ENCODE measurements at places on chromosomes 5 and 9.

DNA sequence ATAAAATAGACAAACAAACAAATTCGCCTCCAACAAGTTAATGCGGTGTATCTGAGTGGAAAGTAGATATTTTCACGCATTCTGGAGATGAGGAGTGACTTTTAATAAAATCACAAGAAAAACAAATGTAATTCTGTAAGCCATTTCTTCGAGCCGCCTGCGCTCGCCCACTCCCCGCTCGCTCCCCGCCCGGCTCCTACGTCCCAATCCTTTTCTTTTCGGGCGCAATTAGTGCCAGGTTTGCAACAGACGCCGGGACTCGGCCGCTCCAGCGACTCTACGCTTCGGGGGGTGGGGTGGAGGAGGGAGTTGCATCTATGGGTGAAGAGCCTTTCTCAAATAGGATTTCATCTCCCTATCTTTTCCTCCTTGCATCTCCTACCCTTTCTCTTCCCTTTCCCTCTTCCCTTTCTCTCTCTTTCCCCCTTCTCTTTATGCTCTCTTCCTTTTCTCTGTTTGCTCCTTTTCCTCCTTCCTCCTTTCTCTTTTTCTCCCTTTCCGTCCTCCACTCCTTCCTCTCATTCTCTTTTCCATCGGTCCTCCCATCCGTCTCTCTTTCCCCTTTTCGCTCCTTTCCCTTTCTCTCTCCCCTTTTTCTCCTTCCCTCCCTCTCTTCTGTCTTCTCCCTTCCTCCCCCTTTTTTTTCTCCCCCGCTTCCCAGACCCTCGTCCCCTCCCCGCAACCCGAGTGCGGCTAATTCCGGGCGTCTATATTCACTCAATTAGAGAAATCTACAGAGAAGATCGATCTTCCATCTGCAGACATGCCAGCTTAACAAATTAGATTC lies 6.1 kb upstream of the OTP start:
- peak; percentile 57 for DNase-seq

DNA sequence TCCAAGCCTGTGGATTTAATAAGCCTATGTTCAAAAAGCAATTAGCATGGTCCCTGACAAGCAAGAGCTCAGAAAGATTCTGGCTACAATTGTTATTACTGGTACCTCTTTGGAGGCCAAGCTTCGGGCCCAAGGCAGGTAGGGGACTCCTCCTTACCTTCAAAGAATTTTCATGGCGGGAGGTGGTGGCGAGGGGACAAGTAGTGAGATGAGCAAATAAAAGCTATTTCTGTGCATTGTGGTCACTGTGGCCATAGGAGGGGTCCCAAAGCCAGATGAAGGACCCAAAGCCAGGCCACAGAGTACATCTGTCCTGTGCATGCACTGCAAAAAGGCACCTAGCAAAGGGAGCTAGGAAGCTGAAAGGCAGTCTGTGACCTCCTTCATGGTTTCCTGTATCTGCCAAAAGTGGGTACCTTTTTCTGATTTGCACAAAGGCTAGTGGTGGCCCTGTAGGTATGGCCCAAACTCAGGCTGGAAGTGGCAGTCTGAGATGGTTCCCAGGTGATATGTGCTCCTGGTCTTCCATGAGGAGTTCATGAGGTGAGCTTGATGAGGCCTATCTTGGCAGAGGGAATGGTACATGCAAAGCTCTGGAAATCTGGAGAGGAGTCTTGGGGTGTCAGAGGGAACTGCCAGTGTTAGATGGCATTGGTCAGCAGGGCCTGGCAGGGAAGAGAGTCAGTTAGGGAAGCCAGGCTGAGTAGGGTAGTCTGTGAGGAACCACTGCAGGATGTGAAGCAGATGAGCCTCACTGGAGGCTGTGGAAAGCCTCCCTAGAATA lies 3.3 kb upstream of the CXXC5 start:
- DNase-seq, result no peak

- DNase-seq, result peak; percentile 68
These were observed 1.6 kb downstream of the ANXA2R start for GRCh38 chr5:43038496-43038989.

GRCh38 chr5:31408814-31409213 lies 123.1 kb downstream of the DROSHA start:
- DNase-seq, result no peak

DNA sequence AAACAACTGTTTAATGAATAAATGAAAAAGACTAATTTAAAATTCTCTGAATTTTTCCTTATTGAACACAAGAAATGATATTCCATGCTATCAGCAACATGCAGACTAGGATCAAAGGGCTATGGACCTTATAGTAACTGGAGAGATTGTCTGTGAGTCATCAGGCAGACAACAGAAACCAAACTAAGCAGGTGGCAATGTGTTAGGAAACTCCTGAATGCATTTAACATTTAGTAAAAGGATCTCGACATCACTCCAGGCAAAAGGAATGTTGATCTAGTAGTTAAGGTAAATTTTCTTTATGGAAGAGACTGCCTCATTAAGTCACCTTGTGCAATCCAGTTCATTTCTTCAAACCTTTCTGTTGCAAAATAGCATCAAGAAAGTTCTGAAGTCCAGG lies 58.4 kb downstream of the ARL15 start:
- no peak for DNase-seq

DNA sequence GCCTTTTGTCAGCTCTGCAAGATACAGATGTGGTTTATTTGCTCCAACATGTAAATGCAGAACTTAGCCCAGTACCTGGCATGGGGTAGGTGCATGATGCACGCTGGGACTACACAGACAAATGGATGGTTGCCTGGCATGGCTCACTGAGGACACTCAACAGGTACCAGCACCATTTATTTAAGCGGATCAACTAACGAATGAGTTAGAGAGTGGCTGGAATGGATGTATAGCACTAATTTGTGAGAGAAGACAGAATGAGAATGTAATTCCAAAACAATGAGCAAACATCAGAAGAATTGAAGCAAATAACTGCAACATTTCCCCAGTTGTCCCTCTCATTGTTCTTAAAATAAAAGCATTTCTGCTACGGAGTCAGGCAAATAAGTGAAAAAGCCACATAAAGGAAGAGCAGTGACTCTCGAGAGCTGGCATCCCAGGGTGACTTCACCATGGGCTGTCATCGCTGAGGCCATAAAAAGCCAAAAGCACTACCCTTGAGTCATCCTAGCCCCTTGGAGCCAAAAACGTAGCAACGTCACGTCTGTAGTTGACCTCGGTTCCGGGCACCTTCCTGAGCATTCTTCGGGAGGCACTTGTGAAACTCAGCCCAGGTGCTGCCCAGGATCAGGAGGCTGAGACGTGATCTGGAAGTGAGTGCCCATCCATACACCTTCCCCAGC lies 290.3 kb downstream of the NSG2 start:
- DNase-seq, result no peak

- DNase-seq, result no peak
These were observed 49.8 kb upstream of the PALM2AKAP2 start for GRCh38 chr9:109730228-109730627.

DNA sequence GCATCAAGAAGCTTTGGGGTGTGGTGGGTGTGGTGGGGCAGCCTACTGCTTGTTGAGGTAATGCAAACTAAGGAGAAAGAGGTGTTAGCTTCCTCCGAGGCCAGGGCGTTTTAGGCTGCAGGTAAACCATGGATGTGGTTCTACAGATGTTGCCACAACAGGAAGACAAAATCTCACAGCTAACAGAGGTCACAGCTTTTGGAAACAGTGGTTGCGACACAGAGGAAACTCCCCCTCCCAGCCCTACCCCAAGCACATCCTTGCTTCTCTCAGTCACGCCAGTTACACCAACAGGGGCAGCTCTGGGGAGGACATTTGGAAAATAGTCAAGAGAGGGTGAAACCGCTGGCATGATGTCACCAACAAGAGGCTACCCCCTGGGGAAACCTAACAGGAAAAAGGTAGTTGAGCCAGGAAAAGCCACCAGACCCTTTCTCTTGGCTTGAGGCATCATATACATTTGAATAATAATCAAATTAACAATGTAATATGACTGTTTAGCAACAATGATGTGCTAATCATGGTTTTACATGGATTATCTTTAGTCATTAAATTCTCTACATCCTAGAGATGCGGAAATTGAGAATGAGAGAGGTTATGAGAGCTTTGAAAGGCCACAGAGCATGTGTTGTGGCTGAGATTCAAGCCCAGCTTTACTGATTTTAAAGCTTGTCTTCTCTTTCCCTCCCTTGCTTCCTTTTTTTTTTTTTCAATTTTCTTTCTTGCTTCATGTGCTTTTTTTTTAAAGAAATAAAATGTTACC lies 82.2 kb upstream of the IL12B start:
- DNase-seq, result peak; percentile 73

DNA sequence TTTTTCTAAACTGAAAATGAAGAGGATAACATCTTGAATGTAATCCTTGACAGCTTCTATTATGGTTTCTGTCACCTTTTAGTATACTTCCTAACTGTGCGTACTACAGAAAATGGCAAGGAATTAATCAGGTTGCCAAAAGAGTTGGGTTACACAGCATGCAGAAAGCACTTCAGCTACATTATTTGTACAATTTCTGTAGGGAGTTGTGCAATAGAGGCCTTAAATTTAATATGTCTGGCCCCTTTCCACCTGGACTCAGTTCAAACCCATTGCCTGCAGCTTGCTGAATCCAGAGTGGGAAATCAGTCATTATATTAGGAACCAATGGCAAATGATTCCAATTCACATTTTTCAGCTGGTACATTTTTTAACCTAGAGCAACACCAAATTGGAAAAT lies 549.7 kb downstream of the CSNK1G3 start:
- no peak for DNase-seq

GRCh38 chr9:8429768-8430167 lies 630.2 kb upstream of the DMAC1 start:
- DNase-seq, result no peak

- DNase-seq, result no peak
These were observed 40.5 kb downstream of the MVB12B start for GRCh38 chr9:126367139-126367538.

DNA sequence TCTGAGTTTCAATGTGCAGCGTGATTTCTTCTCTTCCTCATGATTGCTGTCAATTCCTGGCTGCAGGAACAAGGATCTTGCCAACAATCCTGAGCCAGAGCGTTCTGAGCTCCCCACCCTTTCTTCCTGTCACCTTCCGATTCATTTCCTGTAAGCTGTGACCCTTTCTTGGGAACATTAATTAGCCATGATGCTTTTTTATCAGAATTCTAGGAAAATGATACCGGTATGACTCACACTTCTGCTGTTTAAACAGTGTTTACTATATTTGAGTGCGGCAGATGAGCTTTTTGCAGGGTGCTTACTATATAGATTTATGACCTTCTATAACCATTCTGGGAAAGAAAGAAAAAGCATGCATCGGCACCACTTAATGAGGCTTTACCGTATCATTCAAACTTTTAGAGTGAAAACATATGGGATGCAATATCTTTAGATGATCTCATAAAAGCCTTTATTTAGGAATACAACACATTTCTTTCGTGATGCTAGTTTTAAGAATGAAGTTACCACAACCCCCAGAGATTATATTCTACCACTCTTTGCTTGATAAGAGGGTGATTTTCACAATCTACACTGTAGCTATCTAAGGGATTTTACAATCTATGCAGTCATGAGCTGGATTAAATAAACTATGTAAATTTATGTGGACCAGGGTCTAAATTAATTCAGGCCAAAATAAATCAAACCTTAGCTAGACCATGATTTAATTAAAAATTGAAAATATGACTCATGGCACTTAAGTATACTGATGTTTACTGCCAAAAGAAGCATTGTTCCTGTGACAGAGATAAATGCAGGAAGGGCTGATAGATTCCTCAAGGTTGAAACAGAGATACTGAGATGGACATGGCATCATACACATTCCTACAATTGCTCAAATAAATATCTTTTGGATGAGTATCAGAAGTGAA lies 38.0 kb upstream of the OSMR start:
- no peak for DNase-seq

- DNase-seq, result no peak
These were observed 2.2 kb upstream of the CEP120 start for GRCh38 chr5:123425431-123425830.

DNA sequence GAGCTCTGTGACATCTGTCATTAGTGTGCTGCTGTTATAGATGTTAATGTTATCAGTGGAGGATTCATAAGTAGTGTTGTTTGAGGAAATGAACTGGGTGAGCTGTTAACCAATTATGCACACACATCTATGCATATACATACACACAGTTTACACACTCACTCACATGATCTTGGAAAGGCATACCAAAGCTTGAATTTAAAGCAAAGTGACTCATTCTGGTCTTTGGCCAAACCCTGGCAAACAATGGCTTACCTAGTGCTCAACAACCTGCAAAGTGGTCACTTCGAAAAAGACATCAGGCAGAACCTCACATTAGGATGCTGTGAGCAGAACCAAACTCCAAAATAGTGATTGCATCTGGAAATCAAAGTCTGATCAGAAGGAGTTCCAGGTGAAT lies 1037.3 kb upstream of the CDH6 start:
- DNase-seq, result no peak

DNA sequence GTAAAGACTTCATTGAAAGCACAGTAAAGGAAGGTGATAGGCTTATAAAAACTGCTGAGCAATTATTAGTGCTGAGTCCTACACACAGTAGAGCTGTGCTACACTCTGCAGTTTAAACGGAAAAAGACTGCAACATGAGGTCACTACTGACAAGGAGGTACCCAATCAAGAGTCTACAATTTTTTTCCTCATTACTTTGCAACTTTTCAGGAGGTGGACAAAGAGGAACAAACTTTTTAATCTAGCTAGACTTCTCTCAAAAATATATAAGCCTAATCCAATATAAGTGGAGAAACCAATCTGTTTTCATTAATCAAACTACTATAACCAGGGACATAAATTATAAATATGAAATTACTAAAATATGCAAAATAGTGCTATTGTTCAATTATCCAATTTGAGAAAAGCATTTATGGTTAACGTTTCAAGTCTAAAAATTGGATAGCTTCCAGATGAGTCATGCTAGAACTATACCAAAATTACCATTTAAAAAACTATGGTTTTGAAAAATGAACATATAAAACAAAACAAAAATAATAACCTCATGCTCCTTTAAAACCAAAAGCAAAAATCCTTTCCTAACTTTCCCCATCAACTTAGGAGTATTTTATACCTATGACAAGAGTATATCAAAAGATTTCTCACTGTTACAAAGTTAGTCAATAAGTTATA lies 37.7 kb downstream of the FAM13B start:
- no peak for DNase-seq

GRCh38 chr5:93034621-93035590 lies 546.1 kb downstream of the NR2F1-AS1 start:
- DNase-seq, result no peak

GRCh38 chr9:14608540-14608939 lies 84.7 kb downstream of the ZDHHC21 start:
- DNase-seq, result no peak

DNA sequence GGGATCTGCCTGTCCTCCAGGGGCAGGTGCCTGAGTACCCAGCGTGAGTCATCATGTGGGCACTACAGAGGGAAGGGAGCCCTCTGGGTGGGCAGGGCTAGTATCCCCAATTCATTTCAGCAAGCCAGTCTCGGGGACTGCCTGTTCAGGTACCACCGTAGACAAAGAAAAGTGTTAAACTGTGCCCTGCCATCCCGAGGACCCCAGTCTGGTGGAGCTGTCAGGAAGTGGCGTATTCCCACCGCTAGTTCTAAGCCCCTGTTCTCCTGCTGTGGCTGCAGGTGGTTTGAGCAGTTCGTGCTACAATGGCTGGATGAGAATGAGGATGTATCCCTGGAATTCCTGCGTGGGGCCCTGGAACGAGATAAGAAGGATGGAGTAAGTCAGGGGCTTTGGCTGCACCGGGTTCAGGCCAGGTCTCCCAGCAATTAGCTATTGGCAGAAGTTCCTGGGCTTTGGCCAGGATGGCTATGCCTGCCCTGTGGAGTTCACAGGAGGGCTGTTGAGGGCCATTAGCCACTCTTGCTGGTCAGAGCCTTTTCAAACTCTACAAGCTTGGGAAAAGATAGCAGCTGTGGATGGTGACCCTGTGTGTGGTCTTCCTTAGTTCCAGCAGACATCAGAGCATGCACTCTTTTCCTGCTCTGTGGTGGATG lies 93.2 kb upstream of the RUSC2 start:
- no peak for DNase-seq

Measured in activated CD8-positive, alpha-beta memory T cell treated with anti-CD3 and anti-CD28 coated beads, Interleukin-2, amount 50 U/mL, for 48 hours (primary cell).